ENCODE measurements at places on chromosomes 12 and 14.

DNA sequence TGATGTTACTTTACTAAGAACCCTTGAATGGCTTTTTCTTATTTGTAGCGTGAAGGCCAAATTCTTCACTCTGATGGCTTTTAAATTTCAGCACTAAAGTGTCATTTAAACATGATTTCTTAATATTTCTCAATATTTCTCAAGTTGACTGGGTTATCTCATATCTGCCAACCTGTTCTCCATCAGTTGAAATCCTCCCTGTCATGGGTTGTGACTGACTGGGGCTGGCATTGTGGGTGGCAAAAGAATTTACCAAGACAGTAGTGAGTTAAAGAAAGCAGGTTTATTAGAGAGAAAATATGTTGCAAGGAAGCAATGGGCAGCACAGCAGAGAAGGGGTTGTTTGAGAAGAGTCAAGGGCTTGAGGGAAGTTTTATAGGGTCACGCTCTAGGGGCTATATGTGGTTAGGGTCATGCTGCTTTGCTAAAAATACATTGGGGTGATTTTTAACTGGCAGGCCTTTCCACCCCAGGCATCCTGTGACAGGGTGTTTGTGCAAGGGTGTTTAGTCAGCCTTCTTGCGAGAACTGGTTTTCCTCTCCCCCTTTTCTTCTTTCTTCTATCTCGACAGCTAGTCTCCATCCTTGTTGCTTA is 232.8 kb upstream of the SEL1L start:
- DNase-seq, result no peak

DNA sequence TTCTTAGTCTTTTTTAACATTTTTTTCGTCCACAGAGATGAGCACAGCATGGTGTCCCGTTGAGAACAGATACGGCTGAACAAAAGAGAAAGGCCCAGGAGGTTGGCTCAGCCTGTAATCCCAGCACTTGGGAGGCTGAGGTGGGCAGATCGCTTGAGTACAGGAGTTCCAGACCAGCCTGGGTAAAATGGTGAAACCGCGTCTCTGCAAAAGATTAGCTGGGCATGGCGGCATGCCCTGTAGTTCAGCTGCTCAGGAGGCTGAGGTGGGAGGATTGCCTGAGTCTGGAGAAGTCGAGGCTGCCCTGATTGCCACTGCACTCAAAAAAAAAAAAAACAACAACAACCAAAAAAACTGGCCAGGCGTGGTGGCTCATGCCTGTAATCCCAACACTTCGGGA is 5.9 kb upstream of the EP400 start:
- no peak for DNase-seq

GRCh38 chr14:79369359-79370332 is 841.7 kb downstream of the DIO2 start:
- DNase-seq, result no peak

DNA sequence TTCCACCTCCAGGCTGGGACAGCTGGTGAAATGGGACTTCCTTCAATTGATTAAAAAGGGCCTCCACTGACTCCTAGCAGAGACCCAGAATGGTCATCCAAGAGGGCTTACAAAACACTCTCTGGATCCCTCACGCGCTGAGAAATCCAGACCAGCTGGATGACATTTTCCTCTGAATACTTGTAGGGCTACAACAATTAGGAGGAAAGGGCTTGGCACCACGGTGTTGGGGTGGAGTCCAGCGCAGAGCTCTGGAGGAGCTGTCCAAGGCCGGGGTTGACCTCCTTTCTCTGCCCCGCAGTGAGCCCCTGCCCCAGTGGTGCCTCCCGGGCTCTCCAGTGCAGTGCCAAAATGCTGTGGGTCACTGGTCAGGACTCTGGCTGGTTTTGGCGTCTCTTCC is 189.0 kb upstream of the CCND2 start:
- no peak for DNase-seq

- no peak for DNase-seq
These were observed 128.9 kb downstream of the NCOR2 start for GRCh38 chr12:124438437-124439056.

GRCh38 chr12:106135075-106135474 is 3.7 kb downstream of the NUAK1 start:
- DNase-seq, result no peak

GRCh38 chr12:77225373-77225772 is 160.0 kb upstream of the E2F7 start:
- no peak for DNase-seq

- DNase-seq, result no peak
These were observed 138.8 kb downstream of the DAD1 start for GRCh38 chr14:22450266-22450665.

- no peak for DNase-seq
These were observed 22.6 kb upstream of the PKP2 start for GRCh38 chr12:32918890-32919801.
